Temporal lobe (tissue), 4 donors: ENCODE measurements at places on chromosomes 1 and 21. TPM values are rescaled to one million over a fixed set of nuclear protein-coding genes. Genes with fewer than 3 reads are reported as not detected.

The WDR64 gene
- total RNA-seq, result not detected

The VANGL1 gene
- 3.4 TPM for total RNA-seq

The NBPF12 gene
- total RNA-seq, result 19.4 TPM

The MGST3 gene
- 101 TPM for total RNA-seq

The ACTL8 gene
- total RNA-seq, result not detected

The MMP23B gene
- total RNA-seq, result 0.74 TPM

The FUCA1 gene
- total RNA-seq, result 16.2 TPM

The BCAR3 gene
- total RNA-seq, result 4.2 TPM

The USH2A gene
- total RNA-seq, result under 0.01 TPM

The OR14K1 gene
- not detected for total RNA-seq

The ACTA1 gene
- total RNA-seq, result 1.5 TPM

The TMEM82 gene
- not detected for total RNA-seq

The NBPF6 gene
- not detected for total RNA-seq

The NRAS gene
- 47.0 TPM for total RNA-seq

The KRTCAP2 gene
- 21.4 TPM for total RNA-seq

The CR2 gene
- total RNA-seq, result under 0.01 TPM

The IQCC gene
- 2.5 TPM for total RNA-seq

The LORICRIN gene
- 0.25 TPM for total RNA-seq

The EFNA4 gene
- 0.74 TPM for total RNA-seq

The OR2M3 gene
- under 0.01 TPM for total RNA-seq

The MPZ gene
- total RNA-seq, result 0.49 TPM
